CD4-positive, alpha-beta T cell treated with Interleukin-15 for 1 hour (primary cell): ENCODE measurements at places on chromosomes 2 and 18.

- DNase-seq, result no peak
Observed at GRCh38 chr2:85585781-85586105, 1.5 kb downstream of the VAMP5 start.

- no peak for DNase-seq
Observed at GRCh38 chr2:120294008-120294340, 41.3 kb downstream of the RALB start.

DNA sequence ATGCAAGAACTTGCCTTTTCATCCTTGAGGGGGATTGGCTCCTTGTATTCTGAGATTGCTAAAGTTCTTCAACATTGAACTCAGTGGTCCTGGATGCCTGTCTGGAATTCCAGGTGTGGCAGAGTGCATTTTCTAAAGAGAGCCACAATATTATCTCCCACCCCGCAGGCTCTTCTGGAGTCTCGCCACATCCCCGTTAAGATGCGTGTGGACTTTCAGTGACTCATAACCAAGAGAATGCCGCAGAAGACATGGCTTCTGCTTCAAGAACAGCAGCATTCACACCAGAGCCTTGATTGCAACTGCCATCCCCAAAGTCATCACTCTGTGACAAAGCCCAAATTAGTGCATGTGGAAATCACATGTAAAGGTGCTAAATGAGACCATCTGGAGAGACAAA is 142.7 kb downstream of the CDH20 start:
- DNase-seq, result no peak

DNA sequence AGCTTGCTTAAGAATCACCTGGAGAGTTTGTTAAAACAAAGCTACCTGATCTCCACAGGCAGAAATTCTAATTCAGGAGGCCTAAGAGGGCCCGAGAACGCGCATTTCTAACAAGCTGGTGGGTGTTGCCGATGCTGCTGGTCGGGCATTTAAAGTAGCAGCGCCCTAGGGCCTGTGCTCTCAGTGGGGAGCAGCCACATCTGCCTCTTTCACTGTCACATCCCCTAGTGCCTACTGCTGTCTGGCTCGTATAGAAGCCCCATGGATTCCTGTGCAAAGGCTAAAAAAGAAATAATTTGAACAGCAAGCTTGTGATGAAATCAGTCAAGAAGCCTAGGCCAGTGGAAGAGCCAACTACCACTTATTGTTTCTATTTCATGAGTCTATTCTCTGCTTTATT is 126.7 kb upstream of the SMIM21 start:
- no peak for DNase-seq

DNA sequence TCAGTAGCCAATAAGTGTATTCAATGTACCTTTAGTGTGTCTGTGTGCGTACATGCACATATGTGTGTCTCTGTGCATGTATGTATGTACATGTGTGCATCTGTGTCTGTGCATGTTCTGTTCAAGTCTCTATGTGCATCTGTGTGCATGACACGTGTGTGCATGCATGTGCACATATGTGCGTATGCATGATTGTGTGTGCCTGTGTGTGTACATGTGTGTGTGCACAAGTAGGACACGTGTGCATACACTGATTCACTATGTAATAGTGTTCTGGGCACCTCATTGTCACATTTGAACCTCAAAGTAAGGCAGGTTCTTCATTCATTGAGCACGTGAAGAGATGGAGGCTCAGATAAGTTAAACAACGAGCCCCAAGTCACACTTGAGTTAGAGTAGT is 142.6 kb upstream of the COPS8 start:
- no peak for DNase-seq

- DNase-seq, result no peak
Observed at GRCh38 chr2:149100739-149101699, 62.5 kb downstream of the LYPD6B start.

GRCh38 chr2:86821842-86822241 is 31.1 kb upstream of the CD8A start:
- DNase-seq, result no peak
